ENCODE measurements at places on chromosomes 7 and 10.

DNA sequence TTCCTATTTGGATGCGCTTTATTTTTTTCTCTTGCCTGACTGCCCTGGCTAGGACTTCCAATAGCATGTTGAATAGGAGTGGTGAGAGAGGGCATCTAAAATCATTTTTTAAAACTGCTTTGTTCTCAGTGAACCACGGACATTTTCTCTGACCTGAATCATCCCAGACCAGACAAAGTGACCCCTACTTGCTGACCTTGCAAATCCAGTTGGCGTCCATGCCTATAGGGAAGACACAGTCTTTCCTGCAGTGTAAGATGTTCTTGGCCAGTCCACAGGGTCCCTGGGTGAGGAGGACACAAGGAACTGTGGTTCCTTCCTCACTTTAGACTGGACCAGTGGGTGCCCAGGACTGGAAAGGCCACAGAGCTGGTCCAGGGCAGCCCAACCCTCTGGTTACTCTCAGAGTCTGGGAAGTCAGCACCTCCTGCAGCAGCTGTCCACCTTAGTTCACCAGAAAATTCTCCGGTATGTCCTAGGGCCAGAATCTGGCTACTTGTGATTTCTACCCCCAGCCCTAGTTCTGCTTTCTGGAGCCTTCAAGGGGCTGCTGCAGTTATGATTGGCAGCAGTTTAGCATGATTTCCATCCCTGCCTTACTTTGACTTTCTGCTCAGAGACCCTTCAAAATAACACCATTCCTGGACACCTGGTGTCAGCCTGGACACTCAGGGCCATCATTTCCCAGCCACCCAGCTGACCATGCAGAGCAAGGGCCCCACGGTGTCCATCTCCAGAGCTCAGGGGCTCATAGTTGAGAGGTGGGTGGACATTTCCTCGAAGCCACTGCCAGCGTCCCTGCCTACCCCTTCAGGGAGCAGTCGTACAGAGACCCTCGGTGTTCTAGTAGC, 19.3 kb downstream of the VIPR2 start:
- DNase-seq, result no peak

- DNase-seq, result no peak
Measured at GRCh38 chr10:3525832-3526449, 259.1 kb downstream of the KLF6 start.

- no peak for DNase-seq
Measured at GRCh38 chr7:197413-198335, 5.3 kb downstream of the FAM20C start.

DNA sequence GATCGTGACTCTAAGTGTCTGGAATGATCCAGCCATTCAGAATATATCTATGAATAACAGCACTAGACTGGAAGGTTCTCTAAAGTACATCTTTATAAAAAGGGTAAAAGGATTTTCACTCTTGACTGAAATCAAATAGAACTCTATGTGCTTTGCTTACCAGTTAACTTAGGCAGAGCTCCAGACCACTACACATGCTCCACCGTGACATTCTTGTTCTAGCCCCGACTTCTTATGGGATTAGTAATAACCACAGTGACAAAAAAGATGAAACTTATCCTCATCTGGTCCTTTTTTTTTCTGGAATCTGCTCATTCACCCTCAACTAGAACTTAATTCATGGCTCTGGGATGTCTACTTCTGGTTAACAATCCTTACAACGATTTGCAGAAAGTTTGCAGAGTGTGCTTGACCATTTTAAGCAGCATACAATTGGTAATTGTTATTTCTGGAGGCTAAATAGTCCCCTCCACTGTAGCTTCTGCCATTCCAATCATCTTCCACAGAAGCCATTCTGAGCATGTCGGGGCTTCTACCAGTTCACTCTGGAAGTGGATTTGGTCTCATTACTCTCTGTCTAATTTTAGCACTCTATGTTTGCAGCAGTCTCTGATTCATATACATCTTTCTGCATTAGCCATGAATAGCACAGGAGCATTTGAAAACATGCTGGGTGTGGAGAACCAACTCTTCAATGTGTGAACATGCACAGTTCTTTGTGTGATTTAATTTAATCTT, 163.7 kb upstream of the CDC14C start:
- no peak for DNase-seq

DNA sequence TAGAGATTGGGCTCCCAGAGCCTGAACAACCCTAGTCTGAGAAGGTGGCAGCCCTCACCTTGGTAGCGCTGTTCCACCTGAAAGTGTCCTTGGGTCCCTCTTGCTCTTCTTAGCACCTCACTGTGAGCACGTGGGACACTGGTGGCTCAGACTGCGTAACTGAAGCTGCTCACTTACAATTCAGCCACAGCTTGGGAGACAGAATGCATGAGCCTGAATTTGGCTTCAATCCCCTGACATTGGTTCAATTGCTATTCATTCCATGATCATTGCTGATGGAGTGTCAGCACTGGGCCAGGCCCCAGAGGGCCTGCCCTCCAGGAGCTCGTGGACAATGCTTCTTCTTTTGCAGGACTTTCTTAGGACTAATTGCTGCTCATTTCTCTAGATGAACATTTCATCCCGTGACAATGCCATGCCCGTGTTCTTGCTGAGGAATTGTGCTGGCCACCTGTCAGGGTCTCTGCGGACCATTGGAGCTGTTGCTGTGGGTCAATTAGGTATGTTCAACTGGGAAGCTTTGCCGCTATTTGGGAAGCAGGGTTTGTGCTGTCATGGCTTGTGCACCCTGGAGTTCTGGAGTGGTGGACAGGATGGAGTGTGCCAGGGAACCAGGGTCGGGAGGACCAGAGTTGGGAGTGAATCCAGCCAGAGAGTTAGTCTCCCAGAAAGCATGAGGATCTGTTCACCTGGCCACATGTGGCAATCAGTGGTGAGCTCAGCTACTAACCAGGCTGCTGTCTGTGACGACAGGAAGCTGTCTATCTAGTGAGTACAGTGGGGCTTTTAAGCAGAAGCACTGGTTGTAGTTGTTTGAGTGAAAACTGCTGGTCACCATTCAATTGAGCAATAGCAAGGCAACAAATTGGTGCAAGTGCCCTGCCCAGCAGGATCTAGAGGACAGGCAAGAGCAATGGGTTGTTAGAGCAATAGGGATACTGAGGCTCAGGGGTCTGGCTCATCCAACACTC, 105.1 kb downstream of the WDFY4 start:
- DNase-seq, result no peak

GRCh38 chr10:85510682-85511081, 855.9 kb downstream of the GRID1 start:
- DNase-seq, result no peak

DNA sequence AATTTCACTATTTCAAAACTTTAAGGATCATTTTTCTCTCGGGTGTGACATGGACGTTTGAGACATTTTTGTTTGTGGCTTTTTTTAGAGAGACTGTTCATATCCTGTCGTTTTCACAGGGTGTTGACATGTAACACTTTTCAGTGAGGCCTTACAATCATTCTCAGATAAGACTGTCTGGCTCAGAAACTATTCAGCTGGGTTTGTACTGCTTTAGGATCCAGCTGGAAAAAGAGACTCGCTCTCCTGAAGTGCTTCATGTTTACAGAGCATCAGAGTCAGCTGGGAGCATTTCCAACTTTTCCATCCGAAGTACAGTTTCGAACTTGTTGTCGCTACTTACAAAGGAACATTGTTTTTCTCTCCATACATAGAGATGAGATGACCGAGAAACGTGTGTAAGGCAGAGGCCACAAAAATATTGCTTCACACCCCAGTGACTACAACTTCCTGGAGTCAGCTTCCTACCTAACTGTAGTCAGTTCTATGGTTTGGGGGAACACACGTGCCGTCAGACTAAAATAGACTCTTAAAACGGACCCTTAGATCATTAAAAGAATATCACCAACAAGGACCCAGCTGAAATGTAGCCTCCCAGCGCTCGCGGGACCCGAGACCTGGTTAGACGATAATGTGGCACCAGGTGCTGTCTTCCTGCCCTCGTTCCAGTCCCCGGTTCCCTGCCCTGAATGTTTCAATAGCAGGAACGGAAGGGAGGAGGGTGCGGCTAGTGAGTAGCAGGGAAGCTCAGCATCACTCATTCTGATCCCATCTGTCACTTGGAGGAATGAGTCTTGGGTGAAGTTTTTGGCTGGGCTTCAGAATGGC, 78.0 kb downstream of the MKI67 start:
- no peak for DNase-seq

GRCh38 chr10:84267503-84268126, 22.8 kb downstream of the RGR start:
- peak; percentile 2 for DNase-seq

DNA sequence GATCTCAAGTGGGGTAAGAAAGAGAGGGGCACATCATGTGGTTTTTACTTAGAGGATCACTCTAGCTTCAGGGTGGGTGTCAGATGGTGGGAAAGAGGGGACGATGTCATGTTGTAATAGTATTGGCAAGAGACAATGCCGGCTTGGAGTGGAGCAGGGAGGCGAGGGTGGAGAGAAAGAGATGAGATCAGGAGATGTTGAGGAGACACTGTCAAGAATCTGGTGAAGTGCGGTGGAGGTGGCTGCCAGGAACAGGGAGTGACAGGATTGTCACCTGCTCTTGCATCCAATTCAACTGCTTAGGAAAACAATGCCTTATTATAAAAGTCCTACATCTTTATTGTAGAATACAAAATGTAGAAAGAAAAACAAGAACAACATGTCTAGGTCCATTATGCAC, 63.0 kb upstream of the MKI67 start:
- no peak for DNase-seq

- no peak for DNase-seq
Measured at GRCh38 chr7:24718431-24718831, 38.8 kb downstream of the GSDME start.

GRCh38 chr10:4407783-4408182, 418.2 kb upstream of the AKR1E2 start:
- DNase-seq, result no peak

GRCh38 chr7:110669410-110669809, 421.5 kb upstream of the LRRN3 start:
- no peak for DNase-seq

- DNase-seq, result no peak
Measured at GRCh38 chr10:70499836-70500167, 21.2 kb downstream of the PALD1 start.

DNA sequence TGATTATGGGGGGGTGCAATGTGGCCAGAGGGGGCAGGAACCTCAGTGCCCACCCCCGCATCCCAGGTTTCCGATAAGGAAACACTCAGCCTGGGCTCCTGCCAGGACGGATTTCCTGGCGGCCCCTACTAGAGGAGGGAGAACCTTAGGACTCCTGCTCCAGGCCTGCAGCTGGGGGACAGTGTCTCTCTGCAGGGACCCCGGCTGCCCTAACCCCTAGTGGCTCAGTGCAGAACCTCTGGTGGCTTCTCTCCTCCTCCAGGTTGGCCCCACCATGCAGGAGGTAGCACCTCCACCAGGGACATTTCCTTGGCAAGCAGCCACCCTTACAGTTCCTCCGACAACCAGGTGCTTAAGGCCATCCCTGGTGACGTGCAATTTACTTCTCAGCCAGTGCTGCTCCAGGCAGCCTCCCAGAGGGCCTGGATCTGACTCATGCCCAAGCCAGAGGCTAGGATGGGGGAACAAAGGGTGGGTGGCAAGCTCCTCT, 31.9 kb downstream of the SH2B2 start:
- DNase-seq, result peak; percentile 21

- DNase-seq, result no peak
Measured at GRCh38 chr7:66629222-66630062, 761 bp downstream of the KCTD7 start.

- DNase-seq, result no peak
Measured at GRCh38 chr10:113087165-113088029, 137.3 kb downstream of the TCF7L2 start.

GRCh38 chr7:47847207-47847606, 101.1 kb downstream of the PKD1L1 start:
- no peak for DNase-seq

GRCh38 chr7:143974459-143974858, 19.8 kb downstream of the OR2F1 start:
- no peak for DNase-seq

GRCh38 chr7:43735802-43736603, 6.7 kb upstream of the COA1 start:
- no peak for DNase-seq

- no peak for DNase-seq
Measured at GRCh38 chr7:102935450-102936115, 22.8 kb downstream of the LRRC17 start.

- DNase-seq, result no peak
Measured at GRCh38 chr10:26391701-26392695, 46.1 kb upstream of the APBB1IP start.

- no peak for DNase-seq
Measured at GRCh38 chr10:24723386-24723787, 300 bp downstream of the ARHGAP21 start.

- no peak for DNase-seq
Measured at GRCh38 chr10:47255866-47256265, 44.1 kb upstream of the GDF10 start.

Measured in NCI-H2107 (cell line).